KBM-7 (cell line): ENCODE measurements at places on chromosomes 16 and 17.

DNA sequence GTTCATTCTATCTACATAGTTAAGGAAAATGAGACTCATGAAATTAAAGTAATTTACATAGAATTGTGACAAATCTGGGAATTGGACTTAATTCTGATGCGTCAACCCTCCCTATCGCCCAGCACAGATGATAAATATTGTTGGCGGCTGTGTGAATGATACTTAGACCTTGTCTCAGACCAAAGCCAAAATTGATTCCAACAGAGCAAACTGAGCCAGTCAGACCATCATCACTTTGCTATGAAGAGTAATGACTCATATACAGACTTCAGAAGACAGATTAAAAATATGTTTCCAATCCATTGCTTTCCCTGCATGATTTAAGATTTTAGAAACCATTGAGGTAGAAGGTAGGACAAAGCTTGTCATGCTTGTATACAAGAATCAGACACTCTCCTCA is 1156.7 kb upstream of the CDH8 start:
- no peak for DNase-seq

GRCh38 chr17:82687375-82687861 is 11.1 kb downstream of the RAB40B start:
- no peak for DNase-seq

DNA sequence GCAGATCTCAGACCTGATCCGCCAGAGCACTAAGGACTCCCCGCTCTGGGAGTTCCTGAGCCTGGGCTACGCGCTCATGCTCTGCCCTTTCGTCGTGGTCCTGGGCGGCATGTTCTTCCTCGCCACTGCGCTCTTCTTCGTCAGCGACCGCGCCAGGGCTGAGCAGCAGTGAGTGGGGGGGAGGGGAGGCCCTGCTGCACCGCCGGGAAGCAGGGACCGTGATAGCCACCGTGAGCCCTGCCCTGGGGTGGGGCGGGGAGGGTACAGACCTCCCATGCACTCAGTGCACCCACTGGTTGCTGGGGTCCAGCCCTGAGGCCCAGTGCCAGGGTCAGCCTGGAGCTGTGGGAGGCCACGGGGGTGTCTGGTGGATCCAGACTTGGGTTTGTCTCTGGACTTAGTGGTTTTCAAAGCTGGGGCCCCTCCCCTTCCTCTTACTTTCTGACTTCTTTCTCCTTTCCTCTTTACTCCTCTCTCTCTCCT is 18.9 kb downstream of the MYBBP1A start:
- DNase-seq: no peak

DNA sequence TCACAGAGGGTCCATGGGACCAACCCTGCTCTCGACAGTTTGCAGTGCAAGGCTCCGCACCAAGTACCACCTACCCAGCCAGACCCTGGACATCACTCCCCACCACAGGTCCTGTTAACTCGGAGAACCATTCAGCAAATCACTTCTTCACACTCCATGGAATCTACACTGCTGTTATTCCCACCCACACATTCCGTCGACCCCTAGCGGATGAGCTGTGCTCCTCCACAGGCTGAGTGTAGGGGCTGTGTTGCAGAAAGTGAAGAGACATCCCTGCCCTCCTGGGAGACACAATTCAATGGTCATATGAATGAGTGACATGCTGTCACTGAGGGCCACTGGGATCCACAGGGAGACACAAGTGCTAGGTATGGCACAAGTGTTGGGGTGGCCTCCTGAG is 27.5 kb downstream of the MPG start:
- no peak for DNase-seq

GRCh38 chr17:55580596-55581133 is 69.4 kb upstream of the SMIM36 start:
- no peak for DNase-seq

- peak; percentile 32 for DNase-seq
Measured at GRCh38 chr17:75625813-75626486, 7.3 kb upstream of the SMIM5 start.

DNA sequence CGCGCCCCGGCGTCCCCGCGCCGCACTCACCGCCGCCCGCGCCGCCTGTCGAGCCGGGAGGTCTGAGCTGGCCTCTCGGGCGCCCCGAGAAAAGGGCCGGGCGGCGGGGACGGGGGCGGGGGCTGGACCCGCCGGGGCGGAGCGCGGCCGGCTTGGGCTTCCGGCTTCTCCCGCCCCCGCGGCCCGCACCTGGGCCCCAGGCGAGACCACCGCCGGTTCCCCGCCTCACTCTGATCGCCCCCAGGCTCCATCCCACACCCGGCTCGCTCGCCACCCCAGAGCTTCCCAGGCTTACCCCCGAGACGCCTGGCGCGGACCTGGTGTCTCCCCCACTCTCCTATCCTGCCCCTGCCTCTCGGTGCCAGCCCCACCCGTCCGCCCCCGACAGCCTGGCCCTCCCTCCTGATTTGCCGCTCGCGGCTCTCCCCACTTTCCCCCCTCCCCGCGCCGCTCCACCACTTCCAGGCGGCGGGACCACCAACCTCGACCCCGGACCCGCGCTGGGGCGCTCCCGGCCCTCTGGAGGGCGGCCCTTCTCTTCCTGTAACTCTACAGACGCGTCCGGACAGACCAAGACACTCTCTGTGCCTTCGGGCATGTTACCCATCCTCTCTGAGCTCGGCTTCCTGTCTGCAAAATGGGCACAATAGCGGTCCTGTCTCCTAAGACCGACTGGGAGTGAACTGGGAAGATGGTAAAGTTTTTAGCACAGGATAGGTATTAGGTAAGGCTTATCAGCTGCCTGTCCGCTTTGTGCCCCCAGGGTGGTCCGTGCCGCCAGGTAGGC is at the start of gene LITAF:
LITAF (minus strand) TSS at position 64 of the 787 bp plus-strand sequence. CDS start 30,189 bp downstream, outside the sequence.
- DNase-seq: peak; percentile 51

GRCh38 chr17:6422654-6423241 is 12.2 kb downstream of the AIPL1 start:
- DNase-seq: no peak

DNA sequence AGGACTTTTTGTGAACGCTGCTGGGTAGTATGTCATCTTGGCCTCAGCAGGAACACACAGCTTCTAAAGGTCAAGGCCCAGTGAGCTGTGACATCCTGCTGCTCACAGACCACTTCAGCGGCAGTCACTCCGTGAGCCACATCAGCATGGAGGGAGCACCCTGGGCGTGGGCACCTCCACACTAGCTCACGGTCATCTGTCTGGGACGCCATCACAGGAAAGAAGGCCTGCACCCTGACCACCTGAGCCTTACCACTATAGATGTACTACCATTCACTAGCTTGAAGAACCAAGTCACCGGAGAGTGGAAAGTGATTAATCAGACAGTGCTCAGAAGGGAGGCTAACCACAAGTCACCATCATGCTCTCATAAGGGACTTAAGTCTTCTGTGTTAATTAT is 3.3 kb downstream of the AXIN1 start:
- DNase-seq: no peak

- peak; percentile 73 for DNase-seq
Measured at GRCh38 chr17:79803997-79804855, 7.3 kb upstream of the CBX8 start.

GRCh38 chr17:35617505-35617904 is 30.4 kb downstream of the AP2B1 start:
- DNase-seq: no peak

DNA sequence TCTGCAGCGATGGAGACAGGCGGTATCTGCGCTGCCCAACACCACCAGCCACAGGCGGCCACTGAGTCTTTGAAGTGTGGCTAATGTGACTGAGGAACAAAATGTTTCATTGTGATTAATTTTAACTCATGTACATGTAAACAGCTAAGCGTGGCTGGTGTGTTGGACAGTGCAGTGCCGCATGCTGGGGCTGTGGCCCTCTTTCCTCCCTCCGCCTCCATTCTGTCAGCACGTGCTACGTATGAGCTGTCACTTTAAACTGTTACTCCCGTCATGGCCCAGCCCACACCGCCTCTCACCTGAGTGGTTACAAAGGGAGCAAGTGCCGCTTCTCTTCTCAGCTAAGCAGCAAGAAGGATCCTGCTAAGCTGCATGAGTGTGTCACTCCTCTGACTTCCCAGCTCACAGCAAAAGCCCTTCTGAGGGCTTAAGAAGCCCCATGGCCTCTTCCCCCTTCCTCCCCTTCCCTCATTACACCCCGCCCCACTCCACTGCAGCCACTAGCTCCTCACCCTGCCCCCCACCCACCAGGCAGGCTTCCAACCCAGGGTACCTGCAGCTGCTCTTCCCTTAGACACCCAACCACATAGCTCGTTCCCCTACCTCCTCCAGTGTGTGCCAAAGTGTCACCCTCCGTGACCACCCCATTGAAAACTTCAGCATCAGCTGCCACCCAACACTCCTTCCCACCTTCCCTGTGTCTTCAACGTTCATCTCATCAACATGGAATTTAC is 15.0 kb downstream of the HASPIN start:
- DNase-seq: no peak

GRCh38 chr17:77564278-77564920 is 394.1 kb upstream of the TNRC6C start:
- DNase-seq: no peak

DNA sequence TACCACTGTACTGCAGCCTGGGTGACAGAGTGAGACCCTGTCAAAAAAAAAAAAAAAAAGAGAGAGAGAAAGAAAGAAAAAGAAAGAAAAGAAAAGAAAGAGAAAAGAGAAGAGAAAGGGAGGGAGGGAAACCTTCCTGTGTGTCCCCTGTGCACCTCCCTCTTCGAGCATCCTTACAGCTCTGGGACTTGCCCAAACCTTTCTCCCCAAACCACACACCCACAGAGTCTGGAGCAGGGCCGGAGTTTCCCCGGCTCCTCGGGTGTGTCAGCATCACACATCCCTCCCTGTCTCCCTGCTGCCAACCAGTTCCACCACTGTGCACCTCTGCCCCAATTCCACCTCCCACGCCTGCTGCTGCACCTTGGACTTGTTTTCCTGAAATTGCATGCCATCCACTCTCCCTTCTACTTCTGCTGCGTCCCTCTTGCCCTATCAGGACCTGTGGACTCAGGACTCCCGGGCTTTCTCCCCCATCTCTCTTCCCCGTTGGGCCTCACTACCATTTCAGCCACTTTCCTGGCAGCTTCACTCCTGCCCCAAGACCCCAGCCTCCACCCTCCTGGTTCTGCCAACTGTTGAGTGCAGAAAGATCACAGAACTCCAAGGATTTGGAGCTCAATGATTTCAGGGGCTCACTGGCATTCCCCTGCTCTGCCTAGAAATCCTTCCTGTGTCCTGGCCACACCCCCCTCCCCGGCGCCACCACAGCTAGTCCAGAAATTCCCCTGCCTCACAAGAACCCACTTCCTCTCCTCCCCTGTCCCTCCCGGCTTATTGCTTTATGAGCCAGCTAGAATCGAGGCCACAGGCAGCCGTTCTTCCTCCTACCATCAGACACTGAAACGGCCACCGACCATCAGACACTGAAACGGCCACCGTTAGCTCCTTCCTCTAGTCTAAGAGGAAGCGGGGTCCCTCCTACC is 3.7 kb upstream of the CDK3 start:
- peak; percentile 91 for DNase-seq

DNA sequence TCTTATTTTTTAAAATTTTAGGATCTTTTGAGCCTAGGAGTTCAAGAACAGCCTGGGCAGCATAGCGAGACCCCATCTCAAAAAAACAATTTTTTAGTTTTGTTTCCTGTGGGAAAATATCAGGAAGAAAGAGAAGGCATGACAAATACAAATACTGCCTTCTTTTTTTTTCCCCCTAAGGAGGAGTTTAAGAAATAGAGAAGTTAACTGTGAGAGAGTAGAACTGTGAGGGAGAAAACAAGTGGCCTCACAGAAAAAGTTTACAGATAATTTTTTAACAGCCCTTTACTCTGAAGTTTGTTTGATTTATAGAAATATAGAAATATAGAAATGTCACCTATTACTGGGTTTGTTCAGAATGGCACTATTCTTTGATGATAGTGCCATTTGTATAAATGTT is 21.1 kb downstream of the TTYH2 start:
- DNase-seq: no peak

DNA sequence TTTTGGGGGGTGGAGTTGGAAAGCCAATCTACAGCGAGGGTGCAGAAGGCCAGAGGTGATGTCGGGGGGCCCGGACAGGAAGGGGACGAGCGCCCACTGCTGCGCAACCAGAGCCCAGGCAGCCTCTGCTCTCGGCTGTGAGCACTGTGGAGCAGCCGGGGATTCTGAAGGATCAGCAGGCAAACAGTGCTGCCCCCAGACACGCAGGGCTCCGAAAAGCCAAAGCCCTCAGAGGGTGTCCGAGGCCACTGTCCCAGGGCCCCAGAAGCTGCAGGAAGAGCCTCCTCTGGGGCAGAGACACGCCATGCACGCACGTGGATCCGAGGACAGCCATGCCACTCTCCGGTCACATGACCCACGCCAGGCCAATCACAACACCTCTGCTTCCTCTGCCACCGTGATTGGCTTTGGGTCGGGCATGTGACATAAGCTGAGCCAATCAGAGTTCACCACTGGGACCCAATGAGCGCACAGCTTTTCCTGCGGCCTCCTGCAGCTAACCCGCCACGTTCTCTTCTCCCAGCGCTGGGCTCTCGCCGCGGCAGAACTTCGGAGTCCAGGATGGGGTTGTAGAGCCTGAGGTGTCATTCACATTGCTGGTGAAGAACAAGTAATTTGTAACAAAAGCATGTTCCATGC is 40.7 kb downstream of the ACTG1 start:
- DNase-seq: no peak

DNA sequence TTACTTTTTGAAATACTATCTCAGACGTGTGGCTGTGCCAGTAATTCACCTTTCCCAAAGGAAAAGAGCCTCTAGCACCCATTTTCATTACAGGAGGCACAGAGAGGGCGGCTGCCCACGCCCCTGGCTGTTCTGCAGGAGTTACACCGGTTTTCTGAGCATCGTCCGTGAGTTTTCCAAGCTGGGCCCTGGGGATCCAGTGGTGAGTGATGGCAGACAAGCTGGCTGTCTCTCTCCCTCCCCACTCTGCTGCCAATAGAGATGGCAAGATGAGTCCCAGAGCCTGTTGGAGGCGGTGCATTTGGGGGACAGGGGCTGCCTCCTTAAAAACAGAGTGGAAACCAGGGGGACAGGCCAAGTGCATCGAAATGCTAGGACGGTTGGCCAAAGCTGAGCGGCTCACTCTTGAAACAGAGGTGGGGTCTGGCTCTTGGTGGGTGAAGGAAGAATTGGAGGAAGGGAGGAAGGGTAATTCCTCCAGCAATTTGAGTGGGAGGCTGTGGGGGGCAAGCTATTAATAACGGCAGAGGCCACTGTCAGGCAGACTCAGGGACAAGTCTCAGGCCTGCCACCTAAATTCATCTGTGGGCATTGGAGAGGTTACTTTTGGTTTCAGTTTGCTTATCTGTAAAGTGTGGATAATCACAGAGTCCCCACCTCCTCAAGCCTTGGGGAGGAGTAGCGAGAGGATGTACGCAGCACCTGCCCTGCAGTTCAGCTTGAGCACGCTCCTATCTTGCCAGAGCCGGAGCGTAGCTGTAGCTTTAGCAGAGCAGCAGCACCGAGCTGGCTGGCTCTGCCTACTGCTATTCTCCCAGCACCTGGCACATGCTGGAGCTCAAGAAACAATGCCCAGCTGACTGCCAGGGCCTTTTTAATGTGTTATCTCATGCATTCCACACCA is 7.5 kb upstream of the NOS2 start:
- DNase-seq: peak; percentile 15

GRCh38 chr17:2782055-2782454 is 14.2 kb upstream of the RAP1GAP2 start:
- peak; percentile 16 for DNase-seq

DNA sequence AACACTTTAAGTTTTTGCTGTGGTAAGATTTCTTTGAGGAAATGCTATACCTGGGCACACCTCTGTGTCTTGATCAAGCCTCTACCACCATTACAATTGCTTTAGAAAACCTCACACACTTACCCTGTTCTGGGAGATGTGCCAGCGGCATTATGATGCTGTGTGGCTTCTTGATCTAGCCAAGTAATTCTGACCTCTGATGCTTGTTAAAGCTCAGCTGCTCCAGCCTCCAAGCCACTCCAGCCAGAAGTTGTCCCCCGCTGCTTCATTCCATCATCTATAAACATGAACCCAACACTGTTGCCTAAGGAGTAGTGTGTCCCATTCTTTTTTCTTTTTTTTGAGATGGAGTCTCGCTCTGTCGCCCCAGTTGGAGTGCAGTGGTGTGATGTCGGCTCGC is 60.1 kb downstream of the CYLD start:
- no peak for DNase-seq
